ENCODE measurements at places on chromosomes 12 and 14. TPM values are rescaled to one million over a fixed set of nuclear protein-coding genes. Genes with fewer than 3 reads are reported as not detected.

GRCh38 chr14:57066887-57067513 lies 201.7 kb downstream of the EXOC5 start:
- H3K4me1 ChIP-seq, result no peaks in the 10 kb centered on the region
- H3K4me3 ChIP-seq, result no peak overlapping the region
- DNase-seq, result no peak
- H3K36me3 ChIP-seq, result no peaks in the 10 kb centered on the region
- H3K27ac ChIP-seq, result no peak overlapping the region

- peak overlapping the region; percentile 56 for H3K27ac ChIP-seq
- peaks cover 25% of the 10 kb centered on the region for H3K4me1 ChIP-seq
Measured at GRCh38 chr14:74299061-74299545, 3.6 kb downstream of the ABCD4 start.

The LRCOL1 gene
- total RNA-seq, result not detected

GRCh38 chr14:100375266-100375962 lies 52.3 kb downstream of the SLC25A47 start:
- H3K27ac ChIP-seq, result peak overlapping the region; percentile 94
- peak overlapping the region; percentile 95 for H3K4me3 ChIP-seq
- peak; percentile 18 for DNase-seq
- no peaks in the 10 kb centered on the region for H3K27me3 ChIP-seq
- peaks cover 6% of the 10 kb centered on the region for H3K36me3 ChIP-seq
- H3K4me1 ChIP-seq, result peaks cover 40% of the 10 kb centered on the region

- H3K36me3 ChIP-seq, result no peaks in the 10 kb centered on the region
- H3K27ac ChIP-seq, result no peak overlapping the region
- H3K27me3 ChIP-seq, result no peaks in the 10 kb centered on the region
- no peaks in the 10 kb centered on the region for H3K4me1 ChIP-seq
Measured at GRCh38 chr14:41355866-41356265, 250.8 kb upstream of the LRFN5 start.

DNA sequence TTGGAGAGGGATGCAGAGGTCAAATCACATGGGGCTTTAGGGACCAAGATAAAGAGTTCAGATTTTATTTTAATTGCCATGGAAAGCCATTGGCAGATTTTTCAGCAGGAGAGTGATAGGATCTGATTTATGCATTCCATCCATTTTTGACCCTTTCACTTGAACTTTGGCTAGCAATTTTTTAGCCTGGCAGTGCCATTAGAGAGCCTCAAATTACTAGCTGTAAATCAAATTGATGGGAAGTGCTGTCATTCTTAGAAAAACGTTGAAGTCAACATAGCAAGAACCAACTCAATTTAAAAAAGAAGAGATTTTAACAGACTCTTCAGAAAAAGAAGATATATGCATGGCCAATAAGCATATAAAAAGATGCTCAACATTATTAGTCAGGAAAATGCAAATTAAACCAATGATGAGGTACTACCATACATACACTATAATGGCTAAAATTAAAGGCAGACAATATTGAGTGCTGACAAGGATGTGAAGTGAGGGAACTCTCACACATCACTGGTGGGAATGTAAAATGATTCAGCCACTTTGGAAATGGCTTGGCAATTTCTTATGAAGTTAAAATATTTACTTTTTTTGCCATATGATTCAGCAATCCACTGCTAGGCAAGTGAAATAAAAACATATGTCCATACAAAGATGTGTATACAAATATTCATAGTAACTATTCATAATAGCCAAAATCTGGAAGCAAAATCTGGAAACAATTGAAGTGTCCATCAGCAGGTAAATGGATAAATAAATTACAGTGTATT lies 89.7 kb downstream of the PTCSC3 start:
- no peaks in the 10 kb centered on the region for H3K36me3 ChIP-seq
- H3K4me3 ChIP-seq, result no peak overlapping the region
- no peak for DNase-seq
- H3K4me1 ChIP-seq, result no peaks in the 10 kb centered on the region
- H3K27me3 ChIP-seq, result peaks cover 19% of the 10 kb centered on the region

The AKAP6 gene
- 3.3 TPM for total RNA-seq
